ENCODE measurements at places on chromosomes 7 and 10. TPM values are rescaled to one million over a fixed set of nuclear protein-coding genes. Genes with fewer than 3 reads are reported as not detected.

- DNase-seq = no peak
Measured at GRCh38 chr10:17701301-17701700, 50.7 kb upstream of the TMEM236 start.

DNA sequence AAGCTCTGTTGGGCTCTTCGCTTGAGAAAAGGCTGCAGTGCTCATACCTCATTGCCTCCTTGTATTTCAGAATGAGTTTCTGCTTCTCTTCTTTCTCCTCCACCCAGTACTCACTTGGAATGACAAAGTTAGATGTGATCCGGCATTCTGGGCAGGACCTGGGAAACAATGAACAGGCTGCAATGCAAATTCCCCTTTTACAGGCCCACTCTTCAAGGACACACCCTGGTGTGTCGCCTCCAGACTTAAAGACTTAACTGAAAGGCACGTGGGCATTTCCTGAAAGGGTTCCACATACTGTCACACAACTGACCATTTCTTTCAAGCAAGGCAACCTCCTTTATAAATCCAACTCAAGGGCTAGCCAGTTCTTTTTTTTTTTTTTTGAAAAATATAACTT is 23.6 kb downstream of the MKRN1 start:
- DNase-seq = no peak

DNA sequence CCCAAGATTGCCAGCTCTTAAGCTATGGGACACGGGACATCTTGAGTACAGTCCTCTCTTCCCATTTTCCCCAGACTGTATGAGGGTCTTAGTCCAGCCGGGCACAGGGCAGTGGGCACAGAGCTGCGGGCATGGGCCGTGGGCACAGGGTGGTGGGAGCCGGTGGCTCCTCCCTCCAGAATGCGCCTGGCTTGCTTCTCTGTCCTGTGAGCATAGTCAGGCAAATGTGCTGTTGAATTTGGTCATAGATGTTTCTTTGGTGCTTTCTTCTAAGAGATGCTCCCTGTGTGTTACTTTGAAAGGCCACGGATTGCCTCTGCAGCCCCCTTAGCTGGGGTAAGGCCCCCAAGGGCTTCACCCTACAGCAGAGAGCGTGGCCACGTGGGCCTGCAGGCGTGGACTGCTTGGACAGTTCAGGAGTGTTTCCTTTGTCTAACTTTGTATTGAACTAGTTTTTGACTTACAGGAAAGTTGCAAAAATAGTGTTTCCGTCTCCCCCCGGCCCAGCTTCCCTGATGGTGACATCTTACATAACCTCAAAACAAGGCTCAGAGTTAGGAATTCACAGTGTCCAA is 24.7 kb downstream of the LRRC27 start:
- no peak for DNase-seq

GRCh38 chr10:31707093-31708039 is 221.3 kb downstream of the ARHGAP12 start:
- peak; percentile 96 for DNase-seq

GRCh38 chr10:6838118-6838517 is 258.0 kb upstream of the PRKCQ start:
- no peak for DNase-seq

GRCh38 chr10:57362811-57363210 is 904.9 kb downstream of the IPMK start:
- no peak for DNase-seq

DNA sequence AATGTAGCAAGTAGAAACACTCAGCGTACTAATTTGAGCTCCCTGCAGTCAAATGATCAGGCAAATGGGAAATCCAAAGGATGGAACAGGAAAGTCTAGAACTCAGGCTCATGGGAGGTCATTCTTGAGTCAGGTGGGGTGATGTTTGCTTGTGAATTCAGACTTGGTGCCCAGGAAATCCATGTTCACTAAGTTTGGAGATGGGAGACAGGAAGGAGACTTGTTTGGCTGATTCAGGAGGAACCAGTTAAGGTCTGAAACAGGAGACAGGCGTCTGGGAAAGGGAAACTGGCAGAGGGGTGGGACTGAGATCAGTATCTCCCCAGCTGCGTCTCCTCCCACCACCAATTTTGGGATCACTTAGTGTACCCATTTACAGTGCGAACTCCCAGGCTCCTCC is 38.4 kb upstream of the ZNF438 start:
- no peak for DNase-seq

GRCh38 chr10:80344276-80344675 is 12.3 kb downstream of the DYDC1 start:
- DNase-seq = no peak

DNA sequence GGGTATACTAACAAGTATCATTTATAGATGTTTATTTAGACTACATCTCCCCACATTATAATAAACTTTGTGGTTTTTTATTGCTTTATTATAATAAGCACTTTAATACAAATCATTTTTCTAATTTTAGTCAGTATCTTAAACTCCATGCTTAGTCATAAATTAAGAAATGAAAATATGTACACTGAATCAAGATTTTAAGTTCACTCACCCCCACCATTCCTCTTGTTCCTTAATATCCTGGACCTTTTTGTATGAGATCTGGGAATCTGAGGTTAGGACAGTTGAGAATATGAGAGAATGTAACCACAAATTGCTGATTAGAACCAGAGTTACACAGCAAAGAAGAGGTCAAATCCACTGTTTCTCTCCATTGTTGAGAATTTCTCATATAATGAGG is 93.6 kb upstream of the WNT16 start:
- DNase-seq = no peak

GRCh38 chr7:2829040-2829439 is 15.1 kb downstream of the GNA12 start:
- DNase-seq = no peak

- DNase-seq = no peak
Measured at GRCh38 chr7:138958391-138958956, 22.7 kb downstream of the KIAA1549 start.

DNA sequence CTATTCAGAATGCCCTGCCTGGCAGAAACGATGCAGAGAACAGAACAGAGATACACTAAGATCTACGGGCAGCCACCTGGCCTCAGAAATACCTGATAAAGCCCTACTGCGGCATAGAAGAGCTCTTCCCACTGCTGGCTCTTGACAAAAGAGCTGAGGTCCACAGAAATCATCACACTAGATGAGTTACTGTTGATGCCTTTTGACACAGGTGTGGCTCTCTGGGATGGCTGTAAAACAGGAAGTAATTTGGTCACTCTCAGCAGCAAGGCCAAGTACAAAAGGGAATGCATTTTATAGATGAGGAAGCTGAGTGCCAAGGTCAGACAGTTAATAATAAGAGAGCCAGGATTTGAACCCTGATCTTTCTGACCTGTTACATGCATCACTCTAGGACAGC is 35.0 kb upstream of the ACSL5 start:
- no peak for DNase-seq

GRCh38 chr10:126392469-126392868 is 4.2 kb upstream of the ADAM12 start:
- no peak for DNase-seq

GRCh38 chr7:133429371-133429770 is 176.5 kb downstream of the EXOC4 start:
- DNase-seq = no peak

- peak; percentile 21 for DNase-seq
Measured at GRCh38 chr7:5077740-5078139, 32.1 kb downstream of the RBAK start.

GRCh38 chr10:85262992-85263391 is 934.6 kb downstream of the CCSER2 start:
- DNase-seq = no peak

DNA sequence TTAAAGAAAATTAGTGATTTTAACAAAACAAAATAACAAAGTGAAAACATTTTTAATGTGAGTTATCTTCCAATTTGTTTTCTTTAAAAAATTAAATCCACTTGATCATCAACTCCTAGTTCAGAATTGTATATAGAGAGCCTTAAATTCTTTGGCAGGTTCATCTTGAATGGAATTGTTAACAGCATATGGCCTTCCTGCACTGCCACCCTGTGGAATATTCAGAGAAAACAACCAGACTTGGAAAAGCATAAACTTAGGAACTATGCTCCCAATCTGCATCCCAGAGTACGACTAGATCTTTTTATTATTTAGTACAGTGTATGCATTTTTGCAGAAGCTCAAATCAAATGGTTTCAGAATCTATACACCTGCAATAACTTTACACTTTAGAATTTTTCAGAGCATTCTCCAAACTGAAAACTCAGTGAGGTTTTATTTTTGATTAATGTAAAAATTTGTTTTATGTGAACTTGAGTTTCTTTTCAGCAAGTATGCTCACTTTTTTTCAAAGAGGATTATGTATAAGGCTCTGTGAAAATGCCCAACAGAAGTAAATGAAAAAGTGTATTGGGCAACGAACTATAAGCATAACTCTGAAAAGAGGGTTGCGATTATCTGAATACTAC is 44.9 kb upstream of the ANK3 start:
- DNase-seq = peak; percentile 78

DNA sequence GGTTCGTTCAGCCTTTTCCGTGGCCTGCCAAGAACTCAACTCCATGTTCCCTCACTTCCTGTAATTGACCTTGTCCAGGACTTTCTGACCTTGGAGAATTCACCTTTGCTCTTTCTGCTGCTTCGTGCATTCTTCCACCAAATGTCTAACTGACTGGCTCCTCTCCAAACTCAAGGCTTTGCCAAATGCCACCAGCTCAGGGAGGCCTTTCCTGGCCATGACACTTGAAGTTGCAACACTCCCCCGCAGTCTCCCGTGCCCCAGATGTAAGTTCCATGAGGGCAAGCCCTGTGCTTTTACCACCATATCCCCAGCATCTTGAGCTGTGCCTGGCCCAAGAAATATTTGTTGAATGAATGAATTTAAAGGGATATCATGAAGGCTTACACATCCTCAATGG is 238.4 kb downstream of the ARHGAP21 start:
- no peak for DNase-seq

GRCh38 chr7:101586906-101587677 is 42.0 kb downstream of the MYL10 start:
- no peak for DNase-seq

DNA sequence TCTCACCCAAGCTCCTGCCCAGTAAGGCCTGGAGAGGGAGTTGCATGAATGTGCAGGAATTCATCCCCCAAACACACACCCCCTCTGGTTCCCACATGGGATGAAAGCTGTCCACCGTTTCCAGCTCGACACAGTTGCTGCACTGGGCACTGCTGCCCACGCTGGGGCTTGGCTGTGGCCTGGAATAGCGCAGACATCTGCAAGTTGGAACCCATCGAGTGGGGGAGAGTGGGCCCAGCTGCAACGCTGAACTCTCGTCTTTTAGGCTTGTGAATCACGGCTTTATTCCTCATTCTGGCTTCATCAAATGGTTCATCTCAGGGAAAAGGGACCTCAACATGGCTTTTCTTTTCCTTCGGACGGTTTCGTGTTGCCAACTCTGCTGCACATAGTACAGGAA is 264.7 kb downstream of the DNAJB6 start:
- no peak for DNase-seq

DNA sequence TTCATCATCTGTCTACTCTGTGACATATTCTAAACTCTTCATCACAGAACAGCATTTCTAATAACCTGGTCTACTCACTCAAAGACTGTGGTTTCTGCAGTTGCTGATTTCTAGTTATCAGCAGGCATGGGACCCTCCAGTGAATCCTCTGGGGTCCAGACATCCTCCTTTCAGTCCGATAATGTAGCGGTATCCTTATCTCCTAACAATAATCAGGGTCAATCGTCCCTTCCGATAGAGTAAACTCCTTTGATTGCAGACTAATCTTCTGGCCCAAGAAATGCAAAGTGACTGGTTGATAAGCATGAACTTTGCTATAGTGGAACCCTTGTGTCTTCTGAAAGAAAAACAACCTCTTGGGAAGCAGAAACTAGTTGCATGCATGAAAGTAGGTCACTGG is 1209.8 kb upstream of the CELF2 start:
- no peak for DNase-seq

GRCh38 chr7:73773700-73774517 is 3.8 kb upstream of the CLDN3 start:
- DNase-seq = peak; percentile 91

DNA sequence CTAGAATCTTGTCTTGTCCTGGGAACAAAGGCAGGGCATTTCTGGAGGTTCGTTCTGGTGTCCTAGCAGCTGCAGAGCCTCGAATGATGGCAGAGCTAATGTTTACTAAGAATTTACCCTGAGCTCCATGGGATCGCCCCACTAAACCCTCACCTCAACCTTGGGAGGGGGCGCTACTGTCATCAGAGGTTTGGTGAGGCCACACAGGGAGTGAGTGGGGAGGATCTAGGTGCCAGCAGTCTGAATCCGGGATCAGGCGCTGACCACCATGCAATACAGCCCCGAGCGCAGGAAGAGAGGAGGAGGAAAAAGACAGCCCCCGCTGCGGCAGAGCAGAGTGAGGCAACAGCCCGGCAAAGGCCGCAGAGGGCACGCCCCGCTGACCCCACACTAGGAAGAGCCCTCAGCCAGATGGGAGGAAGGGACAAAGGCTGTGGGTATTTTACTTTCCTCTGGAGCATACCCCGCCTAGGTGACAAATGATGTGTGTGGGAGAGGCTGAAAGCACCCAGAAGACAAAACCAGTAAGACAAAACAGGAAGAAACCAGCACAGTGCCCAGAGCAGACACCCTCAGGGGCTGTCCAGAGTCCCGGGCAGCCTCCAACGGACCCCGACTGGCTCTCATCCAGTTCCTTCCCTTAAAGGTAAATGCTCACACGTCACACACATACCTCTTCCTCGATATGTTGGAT is 103.5 kb downstream of the FAM53B start:
- no peak for DNase-seq

DNA sequence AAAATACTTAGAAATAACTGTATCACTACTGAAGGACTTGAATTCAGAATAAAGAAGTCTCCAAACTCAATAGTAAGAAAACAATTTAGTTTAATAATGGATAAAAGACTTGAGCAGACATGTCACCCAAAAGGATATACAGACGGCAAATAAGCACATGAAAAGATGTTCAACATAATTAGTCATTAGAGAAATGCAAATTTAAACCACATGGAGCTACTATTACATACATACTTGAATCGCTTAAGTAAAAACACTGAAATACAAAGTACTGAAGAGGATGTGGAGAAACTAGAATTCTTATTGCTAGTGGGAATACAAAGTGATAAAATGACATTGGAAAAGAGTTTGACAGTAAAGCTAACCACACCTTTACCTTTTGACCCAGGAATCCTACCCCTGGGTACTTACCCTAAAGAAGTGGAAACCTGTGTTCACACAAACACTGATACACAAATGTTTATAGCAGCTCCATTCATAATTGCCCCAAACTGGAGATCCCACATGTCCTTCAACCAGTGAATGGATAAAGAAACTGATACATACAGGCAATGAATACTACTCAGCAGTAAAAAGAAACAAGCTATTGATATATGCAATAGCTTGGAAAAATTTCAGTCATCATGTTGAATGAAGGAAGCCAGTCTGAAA is 54.3 kb upstream of the NFKB2 start:
- DNase-seq = no peak

Gene GIMAP1
- total RNA-seq = 11.8 TPM

Gene SCIN
- 0.69 TPM for total RNA-seq

Gene TEX47
- not detected for total RNA-seq

Gene PKD2L1
- not detected for total RNA-seq

Gene HOXA11
- total RNA-seq = 16.7 TPM

Gene WEE2
- not detected for total RNA-seq

Gene PPP1R3C
- 0.74 TPM for total RNA-seq

Gene TMEM236
- total RNA-seq = 0.24 TPM

Gene EN2
- total RNA-seq = not detected

Gene H2BK1
- total RNA-seq = not detected

Gene AKR1D1
- total RNA-seq = not detected

Gene KCND2
- not detected for total RNA-seq

Gene PNLIPRP1
- total RNA-seq = not detected

Gene LRCH4
- total RNA-seq = 56.1 TPM

Gene SLC25A13
- total RNA-seq = 34.4 TPM

Gene DNAH11
- total RNA-seq = 0.69 TPM

Data from endothelial cell of umbilical vein (primary cell).